Hindlimb muscle (tissue), 1 donor: ENCODE measurements at places on chromosomes 12 and 14.

- DNase-seq = peak; percentile 9
These were observed 121.7 kb downstream of the RALGAPA1 start for GRCh38 chr14:35687335-35687939.

DNA sequence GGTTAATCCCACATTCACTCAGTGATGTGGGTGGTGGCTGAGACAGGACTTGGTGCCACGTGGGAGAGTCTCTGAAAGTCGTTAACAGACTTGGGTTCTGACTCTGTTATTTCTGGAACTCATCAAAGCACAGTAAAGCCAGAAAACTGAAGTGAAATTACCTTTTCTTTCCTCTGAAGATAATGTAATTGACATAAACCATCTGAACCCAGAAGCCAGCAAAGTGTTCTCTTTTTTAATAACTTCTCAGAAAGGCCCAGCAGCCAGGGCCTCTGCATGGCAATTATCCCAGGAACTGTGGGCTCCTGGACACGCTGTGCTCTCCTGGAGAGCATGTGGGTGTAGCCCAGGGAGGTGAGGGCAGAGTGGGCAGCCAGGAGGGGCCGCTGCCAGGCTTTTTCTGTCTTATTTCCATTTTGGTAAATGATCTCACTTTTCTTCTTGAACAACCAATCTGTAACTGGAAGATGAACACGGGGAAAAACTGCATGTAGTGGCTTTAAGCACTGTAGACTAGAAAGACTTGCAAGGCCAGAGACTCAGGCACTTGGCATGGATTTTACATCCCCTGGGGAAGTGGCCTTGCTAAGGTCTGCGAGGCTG lies 444.1 kb upstream of the TMEM132C start:
- peak; percentile 59 for DNase-seq

DNA sequence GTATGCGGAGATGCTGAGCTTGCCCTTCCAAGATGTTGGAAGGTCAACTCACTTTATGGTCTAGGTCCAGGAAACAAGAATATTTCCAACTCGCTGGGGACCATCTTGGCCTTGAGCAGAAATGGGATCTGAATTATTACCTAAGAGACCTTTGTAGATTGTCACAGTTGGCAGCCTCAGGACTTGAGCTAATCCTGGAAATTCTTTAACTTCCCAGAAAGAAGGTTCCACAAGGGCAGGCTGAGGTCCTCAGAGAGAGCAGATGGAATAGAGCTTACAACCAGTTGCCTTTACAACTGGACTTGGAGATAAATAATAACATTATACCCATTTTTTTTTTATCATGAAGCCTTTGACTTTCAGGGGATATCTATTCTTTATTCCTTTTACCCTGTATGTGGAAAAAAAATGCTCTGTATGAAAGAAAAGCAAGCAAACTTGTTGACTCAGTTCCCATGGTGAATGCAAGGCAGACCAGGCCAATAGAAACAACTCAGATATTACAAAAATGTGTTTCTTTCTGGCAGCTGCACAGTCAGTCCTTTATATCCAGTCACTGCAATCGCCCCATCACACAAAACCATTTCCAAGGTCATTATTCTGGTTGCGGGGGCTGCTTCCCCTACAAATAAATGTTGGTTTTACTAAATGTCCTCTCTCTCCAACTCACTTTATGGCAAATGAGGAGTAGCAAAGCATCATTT lies 401.4 kb downstream of the ZFP36L1 start:
- peak; percentile 83 for DNase-seq

DNA sequence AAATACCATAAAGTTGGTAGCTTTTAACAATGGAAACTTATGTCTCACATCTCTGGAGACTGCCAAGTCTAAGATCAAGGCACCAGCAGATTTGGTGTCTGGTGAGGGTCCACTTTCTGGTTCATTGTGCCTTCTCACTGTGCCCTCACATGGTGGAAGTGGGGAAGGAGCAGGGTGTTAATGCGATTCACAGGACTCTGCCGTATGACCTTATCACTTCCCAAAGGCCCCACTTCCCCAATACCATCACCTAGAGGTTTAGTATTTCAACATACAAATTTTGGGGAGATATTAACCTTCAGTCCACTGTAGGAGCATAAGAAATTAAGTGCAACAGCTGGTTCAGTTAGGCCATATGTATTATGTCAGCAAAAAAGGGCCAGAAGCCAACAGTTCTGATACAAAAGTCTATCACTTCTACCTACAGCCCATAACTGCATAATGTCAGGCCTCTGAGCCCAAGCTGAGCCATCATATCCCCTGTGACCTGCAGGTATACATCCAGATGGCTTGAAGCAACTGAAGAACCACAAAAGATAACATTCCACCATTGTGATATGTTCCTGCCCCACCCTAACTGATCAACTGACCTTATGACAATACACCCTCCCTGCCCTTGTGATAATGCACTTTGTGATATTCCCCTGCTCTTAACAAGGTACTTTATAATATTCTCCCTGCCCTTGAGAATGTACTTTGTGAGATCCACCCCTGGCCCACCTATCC lies 24.7 kb downstream of the DDHD1 start:
- no peak for DNase-seq

GRCh38 chr14:55059333-55059732 lies 7.9 kb downstream of the MAPK1IP1L start:
- no peak for DNase-seq

DNA sequence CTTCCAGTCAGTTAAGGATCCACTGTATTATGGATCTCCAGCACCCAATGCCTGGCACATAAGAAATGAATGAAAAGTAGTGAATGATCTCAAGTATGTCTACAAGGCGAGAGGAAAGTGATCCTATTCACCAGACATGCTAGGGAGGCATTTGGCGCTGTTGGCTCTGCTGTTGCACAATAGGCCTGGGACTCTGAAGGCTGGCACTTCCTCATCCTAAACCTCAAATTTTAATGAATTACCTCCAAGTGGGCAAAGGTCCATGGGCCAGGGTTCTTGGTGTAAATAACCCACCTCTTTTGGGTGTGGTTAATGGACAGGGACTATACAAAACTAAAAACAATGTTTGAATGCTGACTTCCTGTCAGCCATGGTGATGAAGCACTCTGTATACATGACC lies 173.4 kb upstream of the PZP start:
- no peak for DNase-seq

DNA sequence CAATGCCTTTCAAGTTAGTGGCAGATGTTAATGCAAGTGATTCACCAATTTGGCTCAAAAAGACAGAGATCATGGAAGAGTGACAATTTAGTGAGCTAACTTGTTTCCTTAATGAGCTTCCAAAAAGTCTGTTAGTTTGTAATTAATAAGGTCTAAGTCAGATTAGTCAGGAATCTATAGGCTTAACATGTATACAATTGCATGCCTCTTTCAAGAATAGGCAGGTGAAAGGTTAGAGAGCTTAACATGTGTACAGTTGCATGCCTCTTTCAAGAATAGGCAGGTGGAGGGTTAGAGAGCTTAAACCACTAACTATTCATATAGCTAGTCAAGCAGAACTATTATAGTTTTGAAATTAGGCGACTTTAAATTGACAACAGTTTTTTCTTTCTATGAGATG lies 663.8 kb downstream of the C12orf50 start:
- DNase-seq = no peak

DNA sequence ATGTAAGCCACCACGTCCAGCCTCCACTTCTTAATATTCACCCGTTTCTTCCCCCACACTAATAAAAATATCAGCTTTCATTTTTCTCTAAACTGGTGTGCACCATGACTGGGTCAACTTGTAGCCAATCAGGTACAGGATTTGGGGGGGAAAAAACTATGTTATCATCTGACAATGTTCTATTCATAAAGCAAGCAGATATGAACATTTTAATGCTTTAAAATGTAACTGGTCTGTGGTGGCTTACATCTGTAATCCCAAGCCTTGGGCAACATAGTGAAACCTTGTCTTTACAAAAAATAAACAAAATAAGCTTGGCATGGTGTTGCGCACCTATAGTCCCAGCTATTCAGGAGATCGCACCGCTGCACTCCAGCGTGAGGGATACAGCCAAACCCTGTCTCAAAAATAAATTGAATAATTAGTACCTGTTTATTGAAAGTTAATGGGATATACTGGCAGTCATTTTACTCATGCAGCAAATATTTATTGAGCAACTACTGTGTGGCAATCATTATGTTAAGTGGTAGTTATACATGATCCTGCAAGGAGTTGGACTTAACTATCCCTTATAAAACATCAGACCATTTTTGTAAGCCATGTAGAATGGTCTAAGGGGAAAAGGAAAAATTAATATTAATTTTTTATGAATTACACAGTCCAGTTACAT lies 15.3 kb upstream of the ITPR2 start:
- DNase-seq = no peak

DNA sequence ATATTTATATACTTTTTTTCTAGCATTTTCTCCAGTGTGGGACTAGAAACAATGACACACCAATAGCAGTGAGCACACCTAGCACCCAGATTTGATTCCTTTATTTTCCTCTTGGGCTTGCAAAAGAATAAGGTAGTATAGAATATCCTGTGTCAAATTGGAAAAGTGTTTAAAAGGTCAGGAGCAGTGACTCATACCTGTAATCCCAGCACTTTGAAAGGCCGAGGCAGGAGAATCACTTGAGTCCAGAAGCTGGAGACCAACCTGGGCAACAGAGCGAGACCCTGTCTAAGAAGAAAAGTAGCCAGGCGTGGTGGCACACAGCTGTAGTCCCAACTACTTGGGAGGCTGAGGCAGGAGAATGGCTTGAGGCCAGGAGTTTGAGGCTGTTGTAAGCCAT lies 53.8 kb upstream of the SGPP1 start:
- no peak for DNase-seq

DNA sequence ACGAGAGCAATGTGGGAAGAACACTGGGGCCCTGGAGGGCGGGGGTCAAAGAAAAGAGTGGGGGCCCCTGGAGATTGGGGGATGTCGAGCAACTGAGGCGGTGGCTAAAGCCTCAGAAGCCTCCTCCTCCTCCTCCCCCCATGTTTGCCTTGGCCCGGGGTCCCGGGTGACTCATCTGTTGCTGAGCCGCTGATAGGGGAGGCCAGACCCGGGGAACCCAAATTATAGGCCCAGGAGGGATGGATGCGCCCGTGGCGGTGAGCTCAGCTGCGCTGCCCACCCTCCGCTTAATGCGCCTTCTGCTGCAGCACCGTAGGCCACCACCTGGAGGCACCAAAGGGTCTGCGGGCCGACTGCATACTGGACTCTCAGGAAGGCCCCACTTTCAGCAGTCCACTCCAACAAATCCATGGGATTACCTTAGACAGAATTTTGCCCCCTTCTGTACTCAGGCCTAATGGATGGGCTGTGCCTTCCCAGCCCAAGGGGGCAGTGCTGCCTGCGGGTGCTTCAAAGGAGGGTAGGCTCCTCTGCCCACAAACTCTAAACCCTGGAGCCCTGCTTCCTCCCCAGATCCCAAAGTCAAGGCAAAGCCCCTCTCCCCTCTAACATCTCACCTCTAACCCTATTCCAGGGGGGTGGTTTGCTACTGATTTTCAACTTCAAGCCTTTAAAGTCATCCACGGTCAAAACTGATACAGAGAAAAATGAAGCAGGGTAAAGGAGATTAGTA lies 2.6 kb upstream of the WNT10B start:
- no peak for DNase-seq

DNA sequence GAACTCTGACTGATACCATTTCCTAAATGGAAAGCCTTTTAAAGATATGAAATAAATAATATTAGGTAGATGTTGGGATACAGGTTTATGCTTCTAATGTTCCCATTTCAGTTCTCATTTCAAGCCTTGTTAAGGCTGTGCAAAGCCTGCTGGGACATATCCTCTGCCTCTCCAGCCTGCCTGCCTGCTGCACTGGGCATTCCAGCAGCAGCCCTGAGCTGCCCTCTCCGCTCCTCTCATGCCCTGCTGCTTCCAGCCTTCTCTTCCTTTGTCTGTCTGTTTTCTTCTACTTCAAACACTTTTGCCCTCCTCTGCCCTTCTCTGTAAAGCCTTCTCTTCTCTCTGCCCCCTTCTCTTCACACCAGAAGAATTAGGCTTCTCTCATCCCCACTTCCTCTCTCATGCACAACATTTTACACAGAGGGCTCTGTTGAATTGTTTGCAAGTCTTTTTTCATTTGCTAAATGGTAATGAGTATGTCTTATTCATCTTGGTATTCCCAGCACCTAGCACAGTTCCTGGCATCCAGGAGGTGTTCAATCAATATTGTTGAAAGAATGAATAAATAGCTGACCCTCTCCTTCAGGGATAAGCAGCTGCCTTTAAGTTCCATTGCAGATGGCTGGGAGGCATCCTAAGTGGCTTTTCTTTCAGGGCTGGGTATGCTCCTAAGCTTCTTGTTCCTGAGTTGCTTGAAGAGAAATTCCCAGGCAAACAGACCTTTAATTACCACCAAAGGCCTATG lies 292.3 kb downstream of the TMEM117 start:
- DNase-seq = no peak

DNA sequence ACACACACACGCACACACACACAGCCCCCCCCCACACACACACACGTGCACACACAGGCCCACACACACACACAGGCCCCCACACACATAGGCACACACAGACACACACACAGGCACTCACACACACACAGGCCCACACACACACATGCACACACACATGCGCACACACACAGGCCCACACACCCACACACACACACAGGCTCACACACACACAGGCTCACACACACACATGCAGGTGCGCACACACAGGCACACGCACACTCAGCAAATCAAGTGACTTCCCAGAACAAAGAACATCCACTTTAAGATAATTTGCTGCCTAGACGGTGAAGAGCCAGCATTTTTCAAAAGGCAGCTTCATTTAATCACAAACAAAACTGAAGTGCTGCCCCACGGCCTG lies 78.5 kb upstream of the FBRSL1 start:
- DNase-seq = no peak

- no peak for DNase-seq
These were observed 20.2 kb downstream of the AKAP6 start for GRCh38 chr14:32349322-32349721.

- DNase-seq = no peak
These were observed 16.3 kb downstream of the GXYLT1 start for GRCh38 chr12:42128327-42128726.

- DNase-seq = no peak
These were observed 210.9 kb upstream of the ARID2 start for GRCh38 chr12:45518291-45519235.

DNA sequence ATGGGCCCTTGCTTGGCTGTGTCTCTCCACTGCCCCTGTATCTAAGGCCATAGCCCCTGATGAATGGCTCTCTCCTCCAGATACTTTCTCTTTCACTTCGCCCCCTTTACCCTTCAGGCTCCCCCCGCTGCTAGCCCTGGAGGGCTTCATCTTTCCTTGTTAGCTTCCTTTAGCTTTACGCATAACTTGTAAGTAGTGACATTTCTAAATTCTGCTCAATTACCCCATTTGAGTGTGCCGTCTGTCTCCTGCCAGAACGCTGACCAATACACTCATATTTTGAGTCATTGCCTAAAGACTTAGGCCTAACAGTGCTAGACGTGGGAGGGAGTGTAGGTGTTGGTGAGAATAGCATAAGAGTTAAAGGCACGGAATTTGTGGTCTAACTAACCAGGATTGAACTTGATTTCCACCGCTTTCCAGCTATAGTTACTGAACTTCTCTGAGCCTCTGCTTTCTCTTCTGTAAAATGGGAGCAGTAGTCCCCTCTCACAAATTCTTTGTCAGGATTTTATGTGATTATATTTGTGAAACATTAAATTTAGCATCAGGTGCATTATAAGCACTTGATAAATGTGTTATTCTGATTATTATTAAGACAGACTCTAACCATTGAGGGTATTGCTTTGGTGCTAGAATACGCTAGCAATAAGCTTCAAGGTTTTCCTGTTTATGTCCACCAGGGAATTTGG lies 129.3 kb downstream of the ZFP36L1 start:
- no peak for DNase-seq

GRCh38 chr14:89690139-89690538 lies 264.4 kb downstream of the EFCAB11 start:
- no peak for DNase-seq
